ENCODE measurements at places on chromosomes 7 and 10. TPM values are rescaled to one million over a fixed set of nuclear protein-coding genes. Genes with fewer than 3 reads are reported as not detected.

DNA sequence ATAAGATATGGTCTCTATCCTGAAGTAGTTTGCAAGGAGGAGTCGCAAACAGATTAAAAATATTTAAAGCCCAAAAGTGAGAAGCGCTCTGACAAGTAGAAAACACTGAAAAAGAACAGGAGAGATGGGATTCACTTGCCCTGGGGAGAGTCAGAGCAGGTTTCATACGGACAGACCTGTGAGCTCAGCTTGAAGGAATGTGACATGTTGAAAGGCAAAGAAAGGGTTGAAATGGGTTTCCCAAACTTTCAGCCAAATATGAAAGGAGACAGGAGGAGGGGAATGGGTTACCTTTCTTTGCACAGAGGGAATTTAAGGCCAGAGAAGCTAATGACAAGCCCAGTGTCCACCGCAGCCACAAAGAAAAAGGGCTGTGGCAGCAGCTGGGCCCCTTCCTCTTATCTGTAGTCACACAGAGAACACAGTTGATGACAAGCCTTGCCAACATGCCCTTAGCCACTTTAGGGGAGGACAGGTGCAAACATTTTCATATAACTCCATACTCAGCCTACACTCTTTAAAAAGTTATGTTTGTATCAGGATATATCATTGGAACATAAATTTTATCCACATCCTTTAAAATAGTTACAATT lies 14.9 kb downstream of the HOXA1 start:
- no peak for DNase-seq

DNA sequence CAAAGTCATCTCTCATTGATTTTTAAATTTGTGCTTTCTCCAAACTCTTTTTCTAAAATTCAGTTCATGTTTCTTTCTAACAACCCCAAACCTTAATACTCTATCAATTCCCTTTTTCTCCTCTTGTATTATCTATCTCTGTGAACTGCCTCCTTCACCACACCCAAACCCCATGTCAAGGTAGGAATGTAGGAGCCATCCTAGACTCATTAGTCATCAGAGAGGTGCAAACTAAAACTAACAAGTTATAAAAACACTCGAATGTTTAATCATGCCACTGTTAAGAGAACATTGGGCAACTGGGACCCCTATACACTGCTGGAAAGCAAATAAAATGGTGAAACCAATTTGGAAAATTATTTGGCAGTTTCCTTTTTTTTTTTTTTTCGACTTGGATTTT lies 533.8 kb upstream of the LRRN3 start:
- no peak for DNase-seq

DNA sequence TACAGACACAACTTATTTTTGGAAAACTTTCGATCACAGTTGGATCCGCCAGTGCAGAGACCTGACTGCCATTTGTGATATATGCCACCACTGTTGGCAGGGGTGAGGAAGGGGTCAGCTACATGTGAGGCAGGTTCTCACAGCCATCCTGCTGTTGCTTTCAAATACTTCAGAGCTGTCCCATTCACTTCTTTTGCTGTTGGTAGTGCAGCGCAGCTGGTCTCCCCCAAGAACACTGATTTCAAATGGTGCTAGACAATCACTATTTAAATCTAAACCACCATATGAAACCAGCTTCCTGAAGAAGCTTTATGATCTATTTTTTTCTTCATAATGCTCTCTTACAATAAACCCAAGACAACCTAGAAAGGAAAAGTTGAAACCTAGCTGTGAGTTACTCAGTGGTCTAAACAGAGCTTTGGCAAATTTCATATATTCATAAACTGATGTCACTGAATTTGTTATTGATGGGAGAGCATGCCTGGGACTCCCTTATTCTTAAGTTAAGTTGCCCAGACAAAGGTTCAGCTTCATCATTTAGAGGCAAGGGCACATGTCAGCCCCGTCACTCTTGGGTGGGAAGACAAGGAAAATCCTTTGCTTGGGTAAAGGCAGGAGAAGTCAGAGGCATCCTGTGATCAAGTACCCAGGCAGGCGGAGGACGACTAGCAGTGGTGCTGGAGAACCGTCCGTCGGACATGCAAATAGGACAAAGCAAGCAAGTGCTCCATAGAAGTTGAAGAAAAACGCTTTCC lies 143.4 kb upstream of the KLF14 start:
- no peak for DNase-seq

- no peak for DNase-seq
These were observed 169.5 kb upstream of the SVIL start for GRCh38 chr10:29804025-29804852.

DNA sequence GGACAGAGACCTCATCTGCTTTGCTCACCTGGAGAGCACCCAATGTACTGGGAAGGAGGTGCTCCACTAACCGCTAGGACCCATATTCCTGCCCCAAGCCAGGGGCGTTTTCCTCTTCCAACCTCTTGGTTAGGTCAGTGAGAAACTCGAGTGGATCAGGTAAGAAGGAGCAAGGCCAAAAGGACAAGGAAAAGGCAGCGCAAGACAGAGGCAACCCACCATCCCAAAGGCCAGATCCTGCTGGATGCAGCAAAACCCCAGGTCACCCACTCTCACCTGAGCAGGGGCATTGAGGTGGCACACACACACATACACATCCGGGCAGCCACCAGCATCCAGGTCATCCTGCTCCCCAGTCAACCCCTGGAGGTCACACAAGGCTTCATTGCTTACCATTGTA lies 105.1 kb downstream of the GRID1 start:
- DNase-seq = no peak

GRCh38 chr7:152759949-152760853 lies 649 bp downstream of the ACTR3B start:
- DNase-seq = no peak

GRCh38 chr7:43112941-43113621 lies 634 bp downstream of the HECW1 start:
- no peak for DNase-seq

- DNase-seq = no peak
These were observed 323.9 kb downstream of the GATA3 start for GRCh38 chr10:8378198-8378983.

DNA sequence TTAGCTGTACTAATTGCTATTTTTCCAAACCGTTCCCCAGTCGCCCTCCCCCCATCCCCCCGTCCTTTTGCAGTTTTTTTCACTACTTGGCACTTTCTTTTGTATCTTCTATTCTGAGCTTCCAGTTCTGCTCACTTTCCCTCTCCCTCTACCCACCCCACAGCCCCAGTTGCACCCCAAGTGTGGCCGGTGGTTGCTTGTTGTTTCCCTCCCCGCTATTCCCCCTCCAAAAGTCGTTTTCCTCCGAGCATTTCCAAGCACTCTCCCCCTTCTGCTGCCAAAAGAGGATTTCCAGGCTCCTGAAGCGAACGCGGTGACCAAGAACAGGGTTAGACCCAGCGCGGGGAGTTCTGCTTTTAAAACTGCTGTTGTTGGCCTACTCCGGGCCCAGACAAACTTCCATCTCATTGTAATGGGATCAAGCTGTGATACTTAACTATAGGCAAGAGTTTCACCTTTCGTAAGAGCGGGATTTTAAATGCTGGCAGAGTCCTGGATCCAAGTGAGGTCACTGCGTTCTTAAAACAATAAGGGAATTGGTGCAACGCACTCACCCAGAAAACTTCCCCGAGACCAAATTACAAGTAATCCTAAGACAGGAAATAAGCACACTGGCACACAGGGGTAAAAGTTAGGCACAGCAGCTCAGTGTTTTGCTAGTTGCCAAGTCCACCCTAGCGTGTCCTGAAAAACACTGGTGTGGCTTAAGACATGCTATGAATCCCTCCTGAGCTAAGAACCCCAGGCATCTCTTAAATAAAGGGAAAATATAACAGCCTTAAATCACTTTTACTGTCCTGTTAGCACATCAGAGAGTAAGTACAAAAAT lies 1.5 kb upstream of the RGS10 start:
- DNase-seq = no peak

GRCh38 chr10:18293536-18294510 lies 153.6 kb downstream of the CACNB2 start:
- DNase-seq = no peak

- DNase-seq = no peak
These were observed 28.9 kb downstream of the ADD3 start for GRCh38 chr10:110036640-110037039.

- no peak for DNase-seq
These were observed 113.9 kb downstream of the ZNF438 start for GRCh38 chr10:30917789-30918188.

- DNase-seq = no peak
These were observed 650.9 kb downstream of the GATA3 start for GRCh38 chr10:8705415-8705814.

The CCL24 gene
- not detected for polyA plus RNA-seq

The IFIT1B gene
- not detected for polyA plus RNA-seq

Data from H1 (cell line).